ENCODE measurements at places on chromosomes 4 and X.

DNA sequence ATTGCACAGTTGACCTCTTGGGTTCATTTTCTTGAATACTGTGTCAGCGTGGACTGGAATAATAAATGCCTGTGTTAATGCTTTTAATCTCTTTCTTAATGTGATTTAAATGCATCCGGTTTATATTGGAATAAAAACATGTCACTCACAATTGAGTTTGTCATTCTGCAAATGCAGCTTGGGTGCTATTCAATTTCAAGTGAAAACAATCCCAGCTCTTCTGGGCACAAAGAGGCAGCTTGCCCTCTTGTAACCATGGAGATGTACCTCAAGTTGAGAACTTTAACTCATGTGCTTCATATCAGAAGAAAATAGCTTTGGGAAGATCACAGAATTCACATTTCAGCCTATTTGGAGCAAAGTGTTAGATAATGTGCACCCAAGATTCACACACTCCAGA is 355.7 kb upstream of the GNPDA2 start:
- no peak for DNase-seq

- no peak for DNase-seq
Observed at GRCh38 chrX:74613370-74614092, 893 bp downstream of the RLIM start.

GRCh38 chr4:71487344-71487920 is 148.6 kb downstream of the SLC4A4 start:
- no peak for DNase-seq

DNA sequence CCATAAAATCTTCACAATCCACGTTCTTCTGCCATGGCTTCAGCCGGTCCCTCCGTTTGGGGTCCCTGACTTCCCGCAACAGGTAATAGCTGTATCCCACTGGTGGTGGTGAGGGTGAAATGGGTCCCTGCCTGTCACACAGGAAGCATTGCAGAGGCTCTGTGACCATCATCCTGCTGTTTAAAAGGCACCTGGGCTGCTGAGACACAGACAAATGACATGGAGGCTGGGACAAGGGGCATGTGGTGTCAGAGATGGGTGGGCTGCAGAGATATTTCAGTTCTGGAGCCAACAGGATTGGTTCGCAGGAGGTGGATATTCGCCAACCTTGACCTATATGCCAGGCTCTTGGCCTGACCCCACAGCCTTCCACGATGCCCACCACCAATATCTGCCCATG is 82.1 kb downstream of the JAKMIP1 start:
- no peak for DNase-seq

- DNase-seq = no peak
Observed at GRCh38 chrX:2703991-2704369, 12.9 kb downstream of the CD99 start.

- DNase-seq = no peak
Observed at GRCh38 chr4:41172786-41173185, 41.6 kb downstream of the APBB2 start.

Data from T47D (cell line).